Tongue (tissue), 3 donors: ENCODE measurements at places on chromosomes 12 and 14.

- DNase-seq: no peak
Measured at GRCh38 chr14:101814934-101815333, 53.4 kb downstream of the PPP2R5C start.

- DNase-seq: no peak
Measured at GRCh38 chr12:88958946-88959345, 378.7 kb upstream of the KITLG start.

- DNase-seq: no peak
Measured at GRCh38 chr12:19605720-19606119, 166.4 kb downstream of the AEBP2 start.

DNA sequence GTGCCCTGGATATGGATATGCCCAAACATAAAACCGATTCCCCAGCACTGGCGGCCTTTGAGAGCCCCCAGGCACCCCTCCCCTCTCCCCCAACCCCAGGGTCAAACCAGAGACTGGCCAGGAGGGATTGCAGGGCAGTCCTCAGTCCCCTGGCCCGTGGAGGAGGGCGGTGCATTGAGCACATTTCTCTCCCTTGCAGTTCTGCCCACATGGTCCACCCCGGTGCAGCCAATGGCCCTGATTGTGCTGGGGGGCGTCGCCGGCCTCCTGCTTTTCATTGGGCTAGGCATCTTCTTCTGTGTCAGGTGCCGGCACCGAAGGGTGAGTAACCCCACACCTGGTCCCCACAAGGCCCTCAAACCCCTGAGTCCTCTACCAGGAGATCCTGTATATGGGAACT lies 3.4 kb upstream of the GPR162 start:
- no peak for DNase-seq

DNA sequence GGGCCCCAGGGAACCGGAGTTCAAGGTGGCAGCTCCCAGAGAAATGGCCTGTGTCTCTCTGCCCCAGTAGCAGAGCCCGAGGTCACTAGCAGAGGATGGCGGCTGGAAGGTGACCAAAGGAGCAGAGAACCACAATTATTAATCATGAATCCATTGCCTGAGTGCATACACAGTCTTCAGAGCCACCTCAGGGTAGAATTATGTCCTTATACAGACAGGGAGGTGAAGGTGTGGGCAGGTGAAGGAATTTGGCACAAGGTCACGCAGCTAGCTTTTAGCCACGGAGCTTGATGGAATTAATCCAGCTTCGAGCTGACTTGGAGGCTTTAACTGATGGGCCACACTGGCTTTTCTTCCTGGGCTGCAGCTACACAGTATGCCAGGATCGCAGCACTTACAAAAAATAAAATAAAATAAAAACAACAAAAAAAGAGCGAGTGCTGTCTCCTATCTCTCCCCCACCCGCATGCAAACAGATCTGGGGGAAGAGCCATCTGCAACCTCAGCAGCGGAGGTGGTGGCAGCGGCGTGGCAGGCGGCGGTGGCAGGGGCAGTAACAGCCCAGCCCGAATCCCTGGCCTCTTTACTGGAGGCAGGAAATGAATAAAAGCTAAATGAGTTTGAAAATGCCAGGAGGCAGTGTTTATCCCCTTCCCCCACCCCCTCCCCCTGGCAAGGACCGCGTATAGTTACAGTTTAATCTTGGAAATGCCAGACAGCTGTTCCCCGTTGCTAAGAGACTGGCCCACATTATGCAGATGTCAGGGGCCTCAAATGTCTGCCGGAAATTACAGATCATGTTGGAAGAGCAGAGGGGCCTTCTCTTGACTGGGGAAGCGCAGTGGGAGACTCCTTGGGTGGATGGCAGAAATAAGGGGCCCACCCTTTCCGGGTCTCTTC lies 93.5 kb downstream of the LRRC74A start:
- peak; percentile 98 for DNase-seq

GRCh38 chr12:49697808-49698207 lies 9.4 kb downstream of the FMNL3 start:
- no peak for DNase-seq

DNA sequence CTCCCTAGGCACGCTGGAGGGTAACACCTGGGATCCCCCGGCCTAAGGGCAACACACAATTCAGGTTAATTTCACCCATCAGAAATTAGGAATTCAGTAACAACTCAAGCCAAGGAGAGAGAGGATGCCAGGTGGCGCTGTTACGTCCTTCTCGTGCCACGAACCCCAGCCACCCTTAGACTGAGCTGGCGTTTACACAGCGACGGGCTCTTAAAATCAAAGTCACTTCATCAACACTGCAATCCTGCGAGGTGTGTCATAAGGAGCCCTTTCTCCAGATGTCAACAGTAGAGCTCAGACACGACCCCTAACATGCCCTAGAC lies 110.6 kb upstream of the TMEM132D start:
- DNase-seq: peak; percentile 7

- DNase-seq: no peak
Measured at GRCh38 chr12:1992732-1993131, 11.5 kb downstream of the DCP1B start.

GRCh38 chr12:125185740-125186470 lies 120.7 kb downstream of the AACS start:
- peak; percentile 89 for DNase-seq

DNA sequence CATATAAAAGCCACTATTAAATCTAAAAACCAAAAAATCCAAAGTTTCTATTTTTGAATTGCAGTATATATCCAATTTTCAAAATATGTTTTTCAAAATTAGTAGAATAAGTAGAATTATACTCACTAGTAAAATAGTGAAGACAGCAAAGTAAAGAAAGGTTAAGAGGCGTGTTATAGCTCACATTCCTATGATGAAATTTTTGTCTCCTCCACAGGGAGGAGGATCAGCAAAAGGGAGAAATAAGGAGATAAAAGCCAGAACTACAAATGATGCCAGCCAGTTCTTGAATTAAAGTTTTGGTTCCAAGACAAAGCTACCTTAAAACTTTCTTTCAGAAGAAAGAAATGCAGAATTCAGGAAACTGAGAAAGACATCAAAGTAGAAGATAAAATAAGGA lies 50.0 kb downstream of the C2CD5 start:
- no peak for DNase-seq

DNA sequence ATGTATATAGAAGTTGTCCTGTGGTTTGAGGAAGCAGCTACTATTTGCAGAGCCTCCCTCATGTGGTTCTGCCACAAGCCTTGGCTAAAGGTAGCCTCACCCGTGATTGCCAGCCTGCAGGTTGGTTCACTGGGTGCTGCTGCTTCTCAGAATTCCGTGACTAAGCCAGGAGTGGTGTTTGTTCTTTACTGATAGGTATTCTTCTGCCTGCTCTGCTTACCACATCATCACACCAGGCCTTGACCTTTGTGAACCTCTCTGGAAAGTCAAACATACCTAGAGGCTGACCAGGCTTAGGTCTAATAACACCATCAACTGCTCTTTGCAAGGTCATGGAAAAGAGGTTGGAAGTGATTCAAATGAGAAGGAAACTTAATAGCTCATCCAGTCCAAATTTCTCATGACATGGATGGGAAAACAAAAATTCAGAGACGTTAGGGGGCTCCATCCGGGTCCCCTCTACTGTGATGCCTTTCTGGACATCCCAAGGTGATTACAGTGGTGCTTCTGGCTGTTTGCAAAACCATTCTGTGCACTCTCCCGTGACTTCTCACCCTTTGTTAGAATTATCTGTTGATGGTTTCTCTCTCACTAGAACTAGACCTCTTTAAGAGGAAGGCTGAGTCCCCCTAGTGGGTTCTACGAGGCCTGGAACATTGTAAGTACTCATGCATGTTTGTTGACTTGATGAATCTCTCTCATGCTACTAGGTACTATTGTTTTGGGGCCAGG lies 8.5 kb upstream of the SOCS2 start:
- DNase-seq: peak; percentile 20

DNA sequence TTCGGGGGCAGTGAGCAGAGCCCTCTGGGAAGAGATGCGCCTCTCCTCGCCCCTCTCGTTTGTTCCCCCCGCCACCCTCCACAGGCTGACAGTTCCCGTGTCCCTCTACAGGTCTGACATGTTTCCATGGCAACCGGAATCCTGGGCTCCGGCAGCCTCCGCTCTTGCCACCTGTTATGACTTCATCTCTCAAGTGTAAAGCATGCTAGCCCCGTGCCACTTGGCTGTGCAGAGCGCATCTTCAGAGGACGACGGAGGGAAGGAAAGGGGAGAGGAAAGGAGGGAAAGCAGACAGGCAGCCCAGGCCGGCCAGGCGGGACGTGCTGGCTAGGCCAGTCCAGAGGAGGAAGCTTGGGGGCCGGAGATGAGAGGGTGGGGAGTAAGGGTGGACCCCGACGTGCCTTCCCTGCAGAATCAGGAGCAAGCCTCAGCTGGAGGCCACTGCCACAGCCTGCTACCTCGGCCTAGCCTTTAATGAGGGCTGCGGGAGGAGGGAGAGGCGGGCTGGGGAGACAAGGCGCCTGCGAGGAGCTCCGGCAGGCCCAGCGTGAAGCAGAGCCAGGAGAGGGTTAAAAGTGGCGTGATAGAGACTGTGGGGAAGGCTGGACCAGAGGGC lies 214.3 kb downstream of the DPF3 start:
- DNase-seq: peak; percentile 87

GRCh38 chr12:21324551-21324950 lies 10.2 kb downstream of the SLCO1A2 start:
- DNase-seq: no peak

- no peak for DNase-seq
Measured at GRCh38 chr14:100654814-100655740, 67.9 kb upstream of the BEGAIN start.

DNA sequence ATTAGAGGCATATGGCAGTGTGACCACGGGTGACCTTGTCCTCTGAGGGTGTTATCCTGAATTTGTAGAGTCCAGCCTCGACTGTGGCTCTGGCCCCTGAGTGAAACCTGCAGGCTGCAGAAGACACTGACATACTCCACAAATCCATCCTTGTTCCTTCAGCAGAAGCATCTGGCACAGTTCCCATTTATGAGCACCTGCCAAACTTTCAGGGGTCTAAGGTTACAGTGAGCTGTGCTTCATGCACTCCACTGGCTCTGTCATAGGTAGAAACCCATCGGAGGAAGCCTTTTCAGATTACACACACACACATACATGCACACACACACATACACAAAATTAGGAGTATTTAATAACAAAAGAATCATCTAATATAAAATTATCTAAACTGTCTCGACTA lies 13.6 kb upstream of the NUAK1 start:
- DNase-seq: no peak

DNA sequence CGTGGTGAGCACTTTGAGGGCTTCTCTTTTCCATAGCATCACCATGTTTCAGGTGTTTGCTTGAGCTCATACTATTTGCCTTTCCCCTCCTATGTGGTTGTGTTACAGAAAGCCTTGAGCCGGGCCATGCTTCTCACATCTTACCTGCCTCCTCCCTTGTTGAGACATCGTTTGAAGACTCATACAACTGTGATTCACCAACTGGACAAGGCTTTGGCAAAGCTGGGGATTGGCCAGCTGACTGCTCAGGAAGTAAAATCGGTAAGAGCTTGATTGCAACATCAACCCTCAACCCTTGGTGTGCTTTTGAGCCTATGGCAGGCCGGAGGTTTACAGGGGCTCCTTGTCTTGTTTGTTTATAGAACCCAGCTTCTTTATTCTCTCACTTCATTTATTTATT lies 8.1 kb downstream of the LETMD1 start:
- DNase-seq: no peak

DNA sequence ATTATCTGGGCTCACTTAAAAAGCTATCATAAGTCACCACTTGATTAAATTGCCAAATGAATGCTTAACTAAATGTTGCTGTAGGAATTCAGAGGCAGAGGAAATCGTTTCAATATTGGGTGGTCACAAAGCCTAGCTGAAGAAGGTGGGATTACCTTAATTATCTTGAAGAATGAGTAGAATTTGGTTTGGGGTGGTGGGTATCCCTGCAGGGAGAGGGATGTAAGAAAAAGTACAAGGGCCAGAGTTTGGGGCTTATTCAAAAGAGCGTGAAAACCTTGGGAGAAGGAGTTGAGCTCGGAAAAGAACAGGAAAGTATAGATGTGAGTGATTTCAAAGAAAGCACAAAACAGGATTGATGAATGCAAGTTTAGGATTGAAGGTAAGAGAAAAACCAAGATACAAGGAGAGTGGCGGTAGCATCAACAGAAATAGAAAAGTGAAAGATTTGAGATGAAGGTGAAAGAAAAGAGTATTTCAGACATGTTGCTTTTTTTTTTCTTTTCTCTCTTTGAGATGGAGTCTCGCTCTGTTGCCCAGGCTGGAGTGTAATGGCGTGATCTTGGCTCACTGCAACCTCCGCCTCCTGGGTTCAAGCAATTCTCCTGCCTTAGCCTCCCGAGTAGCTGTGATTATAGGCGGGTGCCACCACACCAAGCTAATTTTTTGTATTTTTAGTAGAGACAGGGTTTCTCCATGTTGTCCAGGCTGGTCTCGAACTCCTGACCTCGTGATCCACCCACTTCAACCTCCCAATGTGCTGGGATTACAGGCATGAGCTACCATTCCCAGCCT lies 1.7 kb downstream of the BRMS1L start:
- no peak for DNase-seq

GRCh38 chr12:27243006-27243405 lies 1.1 kb upstream of the STK38L start:
- DNase-seq: no peak

GRCh38 chr12:119229837-119230236 lies 51.1 kb downstream of the HSPB8 start:
- DNase-seq: peak; percentile 42

DNA sequence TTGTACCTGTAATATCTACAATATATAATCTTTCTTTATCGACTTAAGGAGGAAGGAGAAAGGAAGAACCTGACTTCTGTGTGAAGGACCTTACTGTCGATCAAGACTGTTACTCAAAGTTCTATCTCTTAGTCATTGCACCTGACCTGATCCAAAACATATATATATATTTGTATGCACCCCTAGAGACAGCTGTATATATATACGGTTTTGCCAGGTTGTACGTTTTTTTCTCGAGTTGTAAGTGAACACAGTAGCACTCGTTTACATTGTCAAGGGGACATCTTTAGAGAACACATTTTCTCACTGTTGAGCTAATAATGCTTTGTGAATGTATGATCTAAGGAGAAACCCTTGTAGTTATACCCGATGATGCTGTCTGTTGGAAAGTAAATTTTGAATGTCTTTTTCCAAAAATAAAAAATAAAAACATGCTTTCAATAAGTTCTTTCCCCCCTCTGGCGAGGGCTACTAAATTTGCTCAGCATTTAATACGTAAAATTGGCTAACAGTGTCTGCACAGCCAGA lies 536 bp upstream of the SLC35E3 start:
- no peak for DNase-seq

- DNase-seq: no peak
Measured at GRCh38 chr14:74667758-74668157, 45.1 kb downstream of the AREL1 start.

- no peak for DNase-seq
Measured at GRCh38 chr12:64627771-64628170, 17.5 kb downstream of the RASSF3 start.

DNA sequence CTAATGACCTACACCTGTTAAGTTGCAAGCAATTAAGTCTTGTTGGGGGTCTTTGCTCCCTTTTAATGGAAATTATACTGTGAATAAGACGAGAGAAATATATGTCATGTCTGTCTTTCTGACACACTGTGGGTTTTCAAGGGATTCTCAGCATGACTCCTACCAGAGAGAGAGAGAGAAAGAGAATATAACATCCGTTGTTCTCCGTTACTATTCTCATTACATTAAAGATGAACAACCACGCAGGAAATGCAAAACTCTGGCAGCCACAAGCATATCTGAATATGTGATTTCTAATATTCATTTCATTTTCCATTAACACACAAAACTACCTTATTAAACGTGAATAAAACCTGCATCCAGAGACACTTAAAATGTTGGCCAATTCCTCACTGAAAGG lies 67.3 kb upstream of the EGLN3 start:
- no peak for DNase-seq
